Activated CD4-positive, alpha-beta T cell treated with anti-CD3 and anti-CD28 coated beads, Interleukin-2, amount 10 ng/mL, durations not matched to agents 7 days and 5 days (primary cell): ENCODE measurements at places on chromosomes 5 and 9.

DNA sequence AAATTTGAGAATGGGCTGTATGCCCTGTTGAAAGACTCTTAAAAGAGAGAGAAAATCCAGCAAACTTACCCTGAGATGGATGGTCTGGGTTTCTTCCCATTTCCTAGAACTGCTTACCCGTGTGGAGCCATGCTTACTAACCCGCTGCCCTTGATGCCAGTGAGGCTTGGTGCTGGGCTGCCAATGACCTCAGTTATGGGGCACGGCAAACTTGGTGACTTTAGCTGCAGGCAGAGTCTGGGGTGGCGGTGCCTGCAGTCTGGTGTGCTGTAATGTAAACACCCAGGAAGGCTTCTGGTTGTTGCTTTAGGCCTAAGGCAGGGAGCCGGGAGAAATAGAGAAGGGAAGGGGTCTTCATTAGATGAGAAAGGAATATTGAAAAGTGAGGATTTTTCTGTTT, 7.3 kb upstream of the TENT4A start:
- H3K4me3 ChIP-seq: no peak overlapping the region
- DNase-seq: no peak
- H3K36me3 ChIP-seq: peaks cover 1% of the 10 kb centered on the region
- H3K27me3 ChIP-seq: peaks cover 3% of the 10 kb centered on the region
- peaks cover 10% of the 10 kb centered on the region for H3K4me1 ChIP-seq

- no peak overlapping the region for H3K4me3 ChIP-seq
- no peaks in the 10 kb centered on the region for H3K36me3 ChIP-seq
- peaks cover 6% of the 10 kb centered on the region for H3K4me1 ChIP-seq
- no peak for DNase-seq
- H3K27me3 ChIP-seq: no peaks in the 10 kb centered on the region
- H3K27ac ChIP-seq: no peak overlapping the region
Observed at GRCh38 chr5:102792705-102793104, 37.6 kb downstream of the PAM start.

- peak overlapping the region; percentile 15 for H3K27ac ChIP-seq
- peaks cover 24% of the 10 kb centered on the region for H3K36me3 ChIP-seq
- peak overlapping the region; percentile 2 for H3K4me3 ChIP-seq
- no peak for DNase-seq
- H3K4me1 ChIP-seq: peaks cover 54% of the 10 kb centered on the region
Observed at GRCh38 chr5:43034591-43034968, 5.5 kb downstream of the ANXA2R start.

DNA sequence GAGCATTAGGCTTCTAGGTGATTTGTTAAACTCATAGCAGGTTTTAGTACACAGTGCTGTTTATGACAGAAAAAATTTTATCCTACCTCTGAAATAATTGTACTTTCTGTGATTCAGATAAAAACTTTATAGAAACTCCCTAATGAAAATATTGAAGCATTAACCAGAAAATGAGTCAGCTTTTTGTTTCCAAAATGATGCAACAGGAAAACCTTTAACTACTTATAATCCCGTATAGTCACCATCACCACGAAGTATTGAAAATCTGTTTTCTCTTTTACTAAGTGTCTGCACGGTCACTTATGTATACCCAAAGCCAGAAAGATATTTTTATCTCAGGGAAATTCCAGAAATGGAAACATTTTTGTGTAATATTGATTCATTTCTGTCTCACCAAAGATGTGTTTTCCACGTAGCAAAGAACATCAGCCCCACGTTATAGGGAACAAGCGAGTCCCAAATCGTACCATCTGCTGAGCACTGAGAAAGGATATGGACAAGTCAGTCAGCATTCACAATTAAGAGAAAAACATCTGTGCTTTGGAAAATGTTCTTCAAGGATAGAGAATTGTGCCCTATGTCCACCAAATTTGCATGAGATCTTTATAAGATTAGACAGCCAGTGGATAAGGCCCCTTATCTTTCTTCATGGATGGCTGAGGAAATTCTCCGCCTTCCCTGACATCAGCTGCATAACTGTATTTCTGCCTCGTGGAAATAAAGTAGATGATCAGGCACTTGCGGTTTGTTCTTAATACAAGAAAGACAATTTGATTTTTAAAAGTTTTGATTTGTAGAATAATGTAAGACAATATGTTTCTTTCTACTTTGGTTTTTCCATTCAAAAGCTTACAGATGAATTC, 41.9 kb downstream of the TNFAIP8 start:
- no peaks in the 10 kb centered on the region for H3K27me3 ChIP-seq
- no peak for DNase-seq
- peak overlapping the region; percentile 12 for H3K27ac ChIP-seq
- no peak overlapping the region for H3K4me3 ChIP-seq
- H3K36me3 ChIP-seq: peaks cover 46% of the 10 kb centered on the region

DNA sequence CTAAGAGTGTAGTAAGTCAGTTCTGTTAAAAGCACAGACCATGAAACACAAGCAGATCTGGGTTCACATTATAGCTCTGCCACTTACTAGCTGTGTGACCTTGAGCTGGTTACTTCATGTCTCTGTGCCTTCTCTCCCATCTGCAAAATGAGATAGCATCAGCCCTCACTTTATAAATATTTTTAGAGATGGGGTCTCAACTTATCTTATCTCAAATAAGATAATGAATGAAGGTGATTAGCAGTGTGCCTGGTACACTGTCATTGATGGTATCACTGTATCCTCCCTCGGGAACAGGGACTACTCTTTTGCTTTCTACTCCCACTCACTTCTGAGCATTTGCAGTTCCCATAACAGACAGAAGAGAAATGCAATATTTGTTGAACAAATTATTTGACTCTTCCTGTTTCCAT, 52.4 kb downstream of the GALNT10 start:
- no peak for DNase-seq
- no peaks in the 10 kb centered on the region for H3K27me3 ChIP-seq
- H3K4me3 ChIP-seq: no peak overlapping the region
- H3K4me1 ChIP-seq: peaks cover under 1% of the 10 kb centered on the region
- no peak overlapping the region for H3K27ac ChIP-seq
